ENCODE measurements at places on chromosomes 6 and 20. TPM values are rescaled to one million over a fixed set of nuclear protein-coding genes. Genes with fewer than 3 reads are reported as not detected.

The BMP7 gene
- total RNA-seq, result not detected

The DNAH8 gene
- total RNA-seq, result 0.15 TPM

The DLK2 gene
- 0.47 TPM for total RNA-seq

The OR2J2 gene
- not detected for total RNA-seq

- peak overlapping the region; percentile 71 for H3K27ac ChIP-seq
- H3K36me3 ChIP-seq, result peaks cover 7% of the 10 kb centered on the region
- peak; percentile 41 for DNase-seq
- H3K27me3 ChIP-seq, result no peaks in the 10 kb centered on the region
- H3K4me3 ChIP-seq, result peak overlapping the region; percentile 79
- H3K4me1 ChIP-seq, result peaks cover 39% of the 10 kb centered on the region
Measured at GRCh38 chr20:63955281-63955826, 862 bp downstream of the UCKL1 start.

DNA sequence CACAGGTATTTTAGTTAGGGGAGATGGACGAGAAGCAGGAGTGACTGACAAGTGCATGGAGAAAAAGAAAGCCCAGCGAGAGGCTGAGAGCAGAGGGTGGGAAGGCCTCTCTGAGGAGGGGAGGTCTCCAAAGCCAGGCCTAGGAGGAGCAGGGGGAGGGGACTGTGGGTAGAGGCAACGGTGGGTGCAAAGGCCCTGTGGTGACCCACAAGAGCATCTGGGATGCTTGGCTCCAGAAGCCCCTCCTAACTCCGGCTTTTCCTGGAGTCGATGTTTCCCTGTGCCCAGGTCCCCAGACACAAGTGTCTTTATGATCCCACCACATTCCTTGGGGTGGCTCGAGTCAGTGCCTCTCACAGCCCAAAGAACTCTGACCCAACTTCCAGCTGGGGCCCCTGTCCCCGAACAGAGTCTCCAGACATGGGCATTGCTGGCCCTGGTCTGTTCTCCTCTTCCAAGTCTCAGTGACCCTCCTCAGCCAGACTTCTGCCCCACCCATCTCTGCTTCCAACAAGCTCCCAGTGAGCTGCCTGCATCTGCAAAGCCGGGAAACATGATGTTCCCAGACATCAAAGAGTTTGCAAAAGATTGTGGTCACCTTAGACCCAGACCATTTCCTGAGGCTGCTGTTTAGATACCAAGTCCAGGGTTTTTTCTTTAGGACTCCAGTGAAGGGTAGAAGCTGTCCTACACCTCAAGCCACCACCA, 11.1 kb upstream of the BMP7 start:
- no peak overlapping the region for H3K4me3 ChIP-seq
- no peak overlapping the region for H3K27ac ChIP-seq
- no peak for DNase-seq
- H3K4me1 ChIP-seq, result no peaks in the 10 kb centered on the region
- H3K27me3 ChIP-seq, result peaks cover 24% of the 10 kb centered on the region

DNA sequence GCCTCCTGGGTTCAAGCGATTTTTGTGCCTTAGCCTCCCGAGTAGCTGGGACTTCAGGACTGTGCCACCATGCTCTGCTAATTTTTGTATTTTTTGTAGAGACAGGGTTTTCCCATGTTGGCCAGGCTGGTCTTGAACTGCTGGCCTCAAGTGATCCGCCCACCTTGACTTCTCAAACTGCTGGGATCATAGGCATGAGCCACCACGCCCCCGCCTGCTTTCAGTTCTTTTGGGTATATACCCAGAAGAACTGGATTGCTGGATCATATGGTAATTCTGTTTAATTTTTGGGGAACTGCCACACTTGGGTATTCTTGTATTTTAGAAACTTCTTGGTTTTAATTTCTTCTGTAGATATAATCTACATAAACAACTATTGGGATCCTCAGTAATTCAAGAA, 17.0 kb downstream of the CDS2 start:
- no peaks in the 10 kb centered on the region for H3K27me3 ChIP-seq
- DNase-seq, result no peak
- no peak overlapping the region for H3K27ac ChIP-seq
- H3K36me3 ChIP-seq, result peaks cover 1% of the 10 kb centered on the region
- no peak overlapping the region for H3K4me3 ChIP-seq

DNA sequence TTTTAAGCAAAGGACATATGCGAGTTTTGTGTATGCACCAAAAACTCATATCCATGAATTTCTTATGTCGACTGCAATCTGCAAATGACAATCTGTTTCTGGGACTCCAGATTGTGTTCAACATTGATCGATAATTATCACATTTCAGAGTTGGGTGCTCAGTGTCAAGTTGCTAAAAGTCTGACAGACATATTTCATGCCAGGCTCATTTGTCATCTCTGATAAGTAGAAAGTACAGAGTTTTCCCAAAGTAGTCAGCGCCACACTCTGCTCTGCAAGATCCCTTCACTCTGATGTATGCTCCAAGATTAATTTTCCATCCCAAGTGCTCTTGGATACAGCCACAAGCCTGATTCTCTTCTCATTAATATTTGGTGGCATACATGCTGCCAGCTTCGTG, 331.1 kb downstream of the DOK5 start:
- no peaks in the 10 kb centered on the region for H3K4me1 ChIP-seq
- no peak overlapping the region for H3K4me3 ChIP-seq
- H3K27ac ChIP-seq, result no peak overlapping the region
- no peaks in the 10 kb centered on the region for H3K27me3 ChIP-seq
- H3K36me3 ChIP-seq, result no peaks in the 10 kb centered on the region

- H3K36me3 ChIP-seq, result peaks cover 20% of the 10 kb centered on the region
- no peaks in the 10 kb centered on the region for H3K27me3 ChIP-seq
- H3K27ac ChIP-seq, result no peak overlapping the region
Measured at GRCh38 chr6:4819706-4820283, 43.6 kb downstream of the CDYL start.

DNA sequence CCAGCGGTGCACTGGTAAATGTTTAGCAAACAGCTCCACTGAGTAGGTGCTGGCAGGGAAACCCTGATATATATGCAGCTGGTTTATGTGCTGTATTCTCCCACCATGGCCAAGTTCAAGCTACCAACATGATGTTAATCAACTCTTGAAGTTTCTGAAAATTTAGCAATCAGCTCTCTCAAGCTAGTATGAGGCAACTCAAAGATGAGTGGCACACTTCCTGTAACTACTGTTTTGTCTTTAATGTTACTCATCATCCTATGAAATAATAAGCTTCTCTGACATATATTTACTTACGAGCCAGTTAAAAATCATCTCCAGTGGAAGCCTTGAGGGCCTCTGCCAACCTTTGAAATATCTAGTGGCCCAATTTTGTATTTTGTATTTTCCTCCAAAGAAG, 54.7 kb downstream of the TRMT6 start:
- no peaks in the 10 kb centered on the region for H3K4me1 ChIP-seq
- DNase-seq, result no peak
- H3K27ac ChIP-seq, result no peak overlapping the region
- H3K4me3 ChIP-seq, result no peak overlapping the region
- H3K36me3 ChIP-seq, result no peaks in the 10 kb centered on the region

GRCh38 chr6:132133736-132134445, 182.7 kb upstream of the CCN2 start:
- no peaks in the 10 kb centered on the region for H3K36me3 ChIP-seq
- no peak overlapping the region for H3K4me3 ChIP-seq
- DNase-seq, result no peak
- peaks cover 13% of the 10 kb centered on the region for H3K27me3 ChIP-seq
- H3K4me1 ChIP-seq, result no peaks in the 10 kb centered on the region
- H3K27ac ChIP-seq, result no peak overlapping the region

GRCh38 chr20:49668181-49668877, 45.3 kb downstream of the B4GALT5 start:
- no peaks in the 10 kb centered on the region for H3K27me3 ChIP-seq
- H3K4me1 ChIP-seq, result peaks cover 36% of the 10 kb centered on the region
- peak; percentile 28 for DNase-seq
- H3K27ac ChIP-seq, result peak overlapping the region; percentile 16
- H3K4me3 ChIP-seq, result no peak overlapping the region
